ENCODE measurements at places on chromosomes 3 and 15. TPM values are rescaled to one million over a fixed set of nuclear protein-coding genes. Genes with fewer than 3 reads are reported as not detected.

GRCh38 chr3:148598619-148599018, 99.1 kb upstream of the AGTR1 start:
- no peaks in the 10 kb centered on the region for H3K27me3 ChIP-seq
- no peaks in the 10 kb centered on the region for H3K4me1 ChIP-seq
- no peak overlapping the region for H3K27ac ChIP-seq
- no peak for DNase-seq
- no peak overlapping the region for H3K4me3 ChIP-seq

DNA sequence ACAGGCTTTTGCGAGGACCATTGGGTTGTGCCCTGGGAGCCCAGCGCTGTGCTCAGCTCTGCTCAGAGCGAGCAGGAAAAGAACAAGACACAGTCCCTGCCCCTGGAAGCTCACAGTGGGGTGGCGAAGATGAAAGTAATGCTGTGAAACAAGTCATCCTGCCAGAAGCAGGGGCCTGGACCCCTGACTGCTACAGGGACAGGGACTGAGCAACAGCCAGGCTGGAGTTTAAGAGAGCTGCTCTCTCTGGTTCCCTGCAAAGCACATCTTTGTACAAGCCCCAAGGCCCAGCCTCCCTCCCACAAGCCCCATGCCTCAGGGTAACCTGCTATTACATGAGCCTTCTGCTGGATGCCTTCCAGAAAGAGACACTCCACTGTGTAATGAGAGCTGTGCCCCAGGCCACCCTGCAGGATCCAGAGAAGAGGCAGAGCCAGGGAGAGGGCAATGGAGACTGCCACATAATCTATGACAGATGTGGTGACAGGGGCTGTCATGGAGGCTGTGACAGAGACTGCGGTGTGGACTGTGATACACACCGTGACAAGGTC, 7.1 kb upstream of the HCN4 start:
- H3K36me3 ChIP-seq = no peaks in the 10 kb centered on the region
- H3K27ac ChIP-seq = no peak overlapping the region
- H3K4me1 ChIP-seq = no peaks in the 10 kb centered on the region
- H3K4me3 ChIP-seq = no peak overlapping the region
- DNase-seq = no peak
- no peaks in the 10 kb centered on the region for H3K27me3 ChIP-seq

- H3K27me3 ChIP-seq = no peaks in the 10 kb centered on the region
- DNase-seq = no peak
- no peak overlapping the region for H3K27ac ChIP-seq
- H3K36me3 ChIP-seq = no peaks in the 10 kb centered on the region
- no peaks in the 10 kb centered on the region for H3K4me1 ChIP-seq
- H3K4me3 ChIP-seq = no peak overlapping the region
These were observed 99.9 kb upstream of the PLSCR4 start for GRCh38 chr3:146350852-146351251.

DNA sequence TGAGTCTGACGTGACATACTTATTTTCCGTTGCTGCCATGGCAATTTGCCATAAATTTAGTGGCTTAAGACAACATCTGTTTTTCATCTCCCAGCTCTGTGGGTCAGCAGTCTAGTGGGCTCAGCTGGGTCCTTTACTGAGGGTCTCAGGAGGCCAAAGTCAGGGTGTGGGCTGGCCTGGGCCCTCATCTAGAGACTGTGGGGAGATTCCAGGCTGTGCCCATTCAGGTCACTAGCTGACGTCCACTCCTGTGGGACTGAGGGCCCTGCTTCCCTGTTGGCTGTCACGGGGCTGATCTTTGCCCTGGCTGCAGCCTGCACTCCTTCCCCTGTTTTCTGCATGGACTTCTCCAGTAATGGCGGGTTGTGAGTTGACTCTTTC, 19.1 kb downstream of the FGD5 start:
- no peaks in the 10 kb centered on the region for H3K36me3 ChIP-seq
- H3K4me1 ChIP-seq = peaks cover 14% of the 10 kb centered on the region
- H3K4me3 ChIP-seq = no peak overlapping the region
- H3K27ac ChIP-seq = peak overlapping the region; percentile 75
- H3K27me3 ChIP-seq = no peaks in the 10 kb centered on the region

DNA sequence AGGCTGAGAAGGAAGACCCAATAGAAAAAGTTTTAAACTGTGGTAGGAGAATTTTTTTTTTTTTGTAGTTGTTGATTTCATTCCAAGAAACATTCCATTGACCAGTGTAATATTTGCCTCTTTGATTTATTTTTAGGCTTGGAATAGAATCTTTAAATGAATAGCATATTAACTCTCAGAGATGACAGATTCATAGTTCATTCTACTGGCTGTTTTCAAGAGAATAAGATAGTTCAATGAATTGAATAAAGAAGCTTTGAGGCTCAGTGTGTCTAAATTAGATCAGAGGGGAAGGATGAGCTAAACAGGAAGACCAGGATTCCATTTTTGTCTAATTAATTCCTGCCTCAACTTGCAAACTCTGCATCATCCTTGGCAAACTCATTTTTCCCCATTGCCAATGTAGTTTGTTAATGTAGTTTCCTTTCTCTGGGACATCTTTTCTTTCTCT, 98.4 kb downstream of the NAALADL2 start:
- H3K27me3 ChIP-seq = no peaks in the 10 kb centered on the region
- H3K27ac ChIP-seq = peak overlapping the region; percentile 0
- no peaks in the 10 kb centered on the region for H3K36me3 ChIP-seq
- DNase-seq = no peak

- H3K4me3 ChIP-seq = no peak overlapping the region
- H3K36me3 ChIP-seq = no peaks in the 10 kb centered on the region
- H3K27me3 ChIP-seq = no peaks in the 10 kb centered on the region
These were observed 23.6 kb downstream of the CRTC3 start for GRCh38 chr15:90553248-90553745.

DNA sequence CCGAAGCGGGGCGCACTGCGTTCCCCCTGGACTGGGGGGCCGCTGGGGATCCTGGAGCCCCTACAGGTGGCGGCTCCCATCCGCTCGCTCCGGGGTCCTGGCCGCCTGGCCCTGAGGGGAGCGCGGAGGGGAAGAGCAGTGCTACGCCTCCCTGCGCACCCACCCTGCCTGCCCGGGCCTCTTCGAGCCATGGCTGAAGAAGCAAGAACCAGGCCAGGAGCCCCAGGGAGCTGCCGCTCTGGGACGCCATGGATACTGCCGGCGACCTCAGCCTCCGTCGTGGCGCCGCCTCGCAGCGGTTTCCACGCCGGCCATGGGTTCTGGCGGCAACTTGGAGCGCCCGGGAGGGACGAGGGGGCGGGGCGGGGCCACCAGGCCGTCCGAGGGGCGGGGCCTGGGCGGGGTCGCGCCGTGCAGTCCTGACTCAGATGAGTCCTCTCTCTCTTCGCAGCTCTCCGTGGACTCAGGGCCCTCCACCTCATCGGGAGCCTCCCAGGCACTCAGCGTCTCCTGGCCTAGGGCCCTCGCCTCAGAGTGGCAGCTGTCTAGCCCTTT, 50.9 kb downstream of the MYL3 start:
- H3K27ac ChIP-seq = no peak overlapping the region
- peak overlapping the region; percentile 20 for H3K4me3 ChIP-seq
- H3K36me3 ChIP-seq = no peaks in the 10 kb centered on the region
- no peaks in the 10 kb centered on the region for H3K4me1 ChIP-seq

DNA sequence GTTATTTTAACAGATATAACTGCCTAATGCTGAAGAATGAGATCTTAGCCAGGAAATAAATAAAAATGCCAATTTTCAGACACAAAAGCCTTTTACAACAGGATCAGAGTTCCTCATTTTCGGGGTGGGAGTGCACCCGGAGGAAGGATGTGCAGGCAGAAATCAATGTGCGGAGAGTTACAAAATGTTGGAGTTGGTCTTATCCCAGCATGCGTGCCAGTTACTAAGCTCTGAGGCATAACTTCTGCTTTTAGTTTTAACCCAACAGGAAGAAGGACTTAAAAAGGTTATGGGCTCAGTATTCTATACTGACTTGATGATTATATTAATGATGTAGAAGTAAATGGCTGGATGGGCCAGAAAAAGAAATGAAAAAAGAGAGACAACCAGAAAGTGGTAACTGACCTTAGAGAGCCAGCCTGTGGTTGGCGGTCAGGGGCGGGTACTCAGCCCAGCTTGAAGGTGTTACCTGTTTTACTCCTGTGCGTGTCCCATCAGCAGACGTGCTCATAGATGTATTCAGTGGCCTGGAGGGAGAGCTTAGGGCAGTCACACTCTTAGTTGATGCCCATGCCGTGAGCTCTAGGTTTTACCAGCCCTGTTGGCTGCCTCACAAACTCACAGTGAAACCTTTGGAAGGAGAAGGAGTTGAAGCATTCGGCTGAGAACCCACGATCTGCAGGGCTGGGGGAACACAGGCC, 164.7 kb downstream of the SV2B start:
- peak overlapping the region; percentile 78 for H3K27ac ChIP-seq
- no peaks in the 10 kb centered on the region for H3K27me3 ChIP-seq
- peak overlapping the region; percentile 16 for H3K4me3 ChIP-seq
- no peaks in the 10 kb centered on the region for H3K4me1 ChIP-seq

SAMD7 gene
- total RNA-seq = not detected

DNA sequence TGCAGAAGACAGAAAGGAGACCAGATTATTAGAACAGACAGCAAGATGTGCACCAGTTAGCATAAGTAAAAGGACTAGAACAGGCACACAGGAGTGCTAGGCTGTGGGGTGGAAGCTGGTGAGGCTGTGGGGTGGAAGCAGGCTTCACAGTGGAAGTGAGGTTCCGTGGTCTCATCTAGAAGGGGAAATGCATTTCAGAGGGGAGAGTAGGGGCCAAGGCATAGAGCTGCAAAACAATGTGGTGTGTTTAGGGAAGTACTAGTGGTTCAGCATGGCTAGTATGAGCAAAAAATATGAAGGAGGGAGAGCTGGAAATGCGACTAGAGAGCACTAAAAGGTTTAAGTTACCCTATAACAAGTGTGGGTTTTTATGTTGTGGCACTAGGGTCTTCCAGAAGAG, 6.5 kb downstream of the POPDC2 start:
- no peaks in the 10 kb centered on the region for H3K27me3 ChIP-seq
- H3K4me1 ChIP-seq = no peaks in the 10 kb centered on the region
- no peaks in the 10 kb centered on the region for H3K36me3 ChIP-seq
- no peak overlapping the region for H3K4me3 ChIP-seq
- H3K27ac ChIP-seq = no peak overlapping the region
- no peak for DNase-seq

TJP1 gene
- 416 TPM for total RNA-seq

FSD2 gene
- total RNA-seq = not detected

GRCh38 chr3:188257384-188258026, 103.5 kb downstream of the LPP start:
- H3K27ac ChIP-seq = no peak overlapping the region
- DNase-seq = no peak
- no peaks in the 10 kb centered on the region for H3K36me3 ChIP-seq
- H3K4me1 ChIP-seq = no peaks in the 10 kb centered on the region
- no peaks in the 10 kb centered on the region for H3K27me3 ChIP-seq
